ENCODE measurements at places on chromosomes 1 and 21.
A peak's percentile ranks its signal among the peaks of the same experiment; 100 is the strongest.

GRCh38 chr1:227357927-227358302, 39.6 kb upstream of the CDC42BPA start:
- no peak for DNase-seq

DNA sequence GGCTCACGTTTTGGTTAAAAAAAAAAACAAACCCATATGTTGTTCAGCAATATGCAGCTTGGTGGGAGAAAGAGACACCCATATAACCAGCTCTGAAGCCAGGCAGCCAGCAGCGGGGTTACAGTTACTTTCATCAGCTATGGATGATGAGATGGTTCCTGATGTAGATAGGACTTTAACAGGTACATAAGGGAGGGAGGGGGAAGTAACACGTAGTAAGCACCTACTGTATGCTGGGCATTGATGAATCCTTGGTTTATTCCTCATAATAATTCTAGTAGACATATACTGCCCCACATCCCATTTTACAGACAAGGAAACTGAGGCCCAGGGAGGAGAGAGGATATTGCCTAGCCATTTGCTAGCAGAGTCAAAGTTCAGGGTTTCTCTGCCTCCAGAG, 2.0 kb downstream of the SLC1A7 start:
- no peak for DNase-seq

DNA sequence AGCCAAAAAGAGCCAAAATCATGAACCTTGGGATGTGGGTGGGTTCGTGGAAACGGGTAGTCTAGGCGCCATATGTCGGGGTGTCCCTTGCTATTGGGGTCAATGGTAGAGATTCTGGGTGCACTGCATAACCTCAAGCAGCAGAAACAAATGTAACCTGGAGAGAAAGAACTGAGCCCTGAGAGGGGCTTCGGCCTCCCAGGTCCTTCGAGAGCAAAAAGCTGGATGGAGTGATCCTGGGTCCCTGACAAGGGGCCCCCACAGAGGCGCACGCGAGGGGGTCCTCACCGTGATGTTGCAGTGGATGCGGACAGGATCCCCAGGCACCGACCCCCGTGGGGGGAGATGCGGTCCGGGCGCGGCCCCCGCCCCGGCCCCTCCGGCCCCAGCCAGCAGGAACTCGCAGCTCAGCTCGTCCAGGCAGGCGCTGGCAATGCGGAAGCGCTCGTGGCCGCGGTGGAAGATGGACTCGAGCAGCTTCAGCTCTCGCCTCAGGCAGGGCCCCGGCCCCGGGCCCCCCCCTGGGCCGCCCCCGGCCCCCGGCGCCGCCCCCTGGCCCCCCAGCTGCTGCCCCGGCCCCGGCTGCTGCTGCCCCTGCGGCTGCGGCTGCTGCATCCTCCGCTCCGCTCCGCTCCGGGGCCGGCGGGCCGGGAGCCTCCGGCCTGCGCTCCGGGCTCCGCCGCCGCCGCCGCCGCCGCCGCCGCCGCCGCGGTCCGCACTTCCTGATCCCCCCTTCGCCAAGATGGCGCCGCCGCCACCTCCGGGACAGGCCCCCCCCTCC, at the start of gene UBE2Q1:
Gene UBE2Q1 (minus strand): TSS at position 724 of the 781 bp plus-strand sequence. CDS start 109 bp downstream, at position 615.
- peak; percentile 24 for DNase-seq

GRCh38 chr1:39713557-39713956, 22.3 kb upstream of the HPCAL4 start:
- no peak for DNase-seq

- DNase-seq, result no peak
Measured at GRCh38 chr21:44499631-44500030, 40.4 kb downstream of the KRTAP10-1 start.

DNA sequence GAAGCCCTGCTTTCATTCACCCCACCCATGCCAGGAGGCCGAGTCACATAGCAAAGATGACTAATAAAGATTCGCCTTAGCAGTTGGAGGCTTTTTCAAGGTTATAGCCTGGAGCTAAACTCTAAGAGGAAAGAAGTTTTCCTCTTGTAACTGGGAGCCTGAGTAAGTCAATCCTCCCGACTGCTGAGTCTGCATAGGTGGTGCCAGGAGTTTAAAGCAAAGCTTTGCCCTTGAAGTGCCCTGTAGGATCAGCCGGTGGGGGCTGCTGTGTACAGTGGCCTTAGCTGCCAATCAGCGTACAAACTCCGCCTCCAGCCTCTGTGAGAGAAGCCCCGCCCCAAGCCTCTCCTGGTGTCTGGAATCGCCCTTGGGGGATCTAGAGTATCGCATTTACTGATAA, 147.5 kb upstream of the SPATA6 start:
- no peak for DNase-seq

DNA sequence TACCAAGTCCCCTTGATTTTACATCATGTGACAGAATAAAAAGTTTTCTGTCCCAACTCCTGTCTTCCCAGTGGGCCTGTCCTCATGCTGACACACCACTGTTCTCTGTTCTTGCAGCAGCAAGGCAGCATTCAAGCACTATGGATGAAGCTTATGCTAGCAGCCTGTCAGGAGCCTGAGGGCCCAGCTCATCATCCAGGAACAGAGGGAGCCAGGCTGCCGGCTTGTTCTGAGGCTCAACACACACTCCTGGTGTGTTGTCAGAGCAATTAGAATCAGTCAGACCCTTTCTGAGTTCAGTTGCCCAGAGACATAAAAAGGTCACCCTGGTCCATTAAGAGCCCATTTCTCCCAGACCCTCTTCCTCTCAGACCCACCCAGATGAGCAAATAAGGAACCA, 282.9 kb downstream of the SEC16B start:
- no peak for DNase-seq

Data from T-helper 22 cell (primary cell).